ENCODE measurements at places on chromosomes 13 and 19.

DNA sequence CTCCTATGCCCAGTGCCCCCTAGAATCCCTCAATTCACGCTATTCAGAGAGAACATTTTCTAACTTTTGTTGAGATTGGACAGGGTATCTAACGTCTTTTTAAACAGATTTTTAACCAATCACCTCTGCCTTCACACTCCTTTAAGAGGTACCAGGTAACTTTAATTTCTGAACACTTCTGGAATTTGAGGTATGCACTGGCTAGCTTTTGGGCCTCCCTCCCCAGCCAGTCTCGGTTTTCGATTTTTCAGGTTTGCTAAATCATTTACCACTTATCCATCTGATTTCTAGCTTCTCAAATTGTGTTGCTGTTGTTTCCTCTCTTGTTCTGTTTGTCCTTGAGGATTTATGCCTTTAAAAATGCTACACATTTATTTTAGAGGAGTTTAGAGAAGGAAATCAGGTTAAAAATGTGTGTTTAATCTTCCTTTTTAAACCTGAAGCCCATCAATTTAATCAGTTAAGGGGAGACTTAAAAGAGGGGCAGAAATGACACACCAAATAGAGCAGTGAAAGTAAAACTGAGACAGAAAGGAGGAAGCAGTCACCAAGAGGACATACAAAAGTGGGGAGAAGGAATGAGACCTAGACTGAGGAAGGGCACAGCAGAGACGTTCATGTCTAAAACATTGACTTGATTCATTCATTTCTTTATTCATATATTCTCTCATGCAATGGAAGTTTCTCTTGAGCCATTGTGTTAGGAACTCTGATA lies 139.6 kb upstream of the HTR2A start:
- DNase-seq = no peak

DNA sequence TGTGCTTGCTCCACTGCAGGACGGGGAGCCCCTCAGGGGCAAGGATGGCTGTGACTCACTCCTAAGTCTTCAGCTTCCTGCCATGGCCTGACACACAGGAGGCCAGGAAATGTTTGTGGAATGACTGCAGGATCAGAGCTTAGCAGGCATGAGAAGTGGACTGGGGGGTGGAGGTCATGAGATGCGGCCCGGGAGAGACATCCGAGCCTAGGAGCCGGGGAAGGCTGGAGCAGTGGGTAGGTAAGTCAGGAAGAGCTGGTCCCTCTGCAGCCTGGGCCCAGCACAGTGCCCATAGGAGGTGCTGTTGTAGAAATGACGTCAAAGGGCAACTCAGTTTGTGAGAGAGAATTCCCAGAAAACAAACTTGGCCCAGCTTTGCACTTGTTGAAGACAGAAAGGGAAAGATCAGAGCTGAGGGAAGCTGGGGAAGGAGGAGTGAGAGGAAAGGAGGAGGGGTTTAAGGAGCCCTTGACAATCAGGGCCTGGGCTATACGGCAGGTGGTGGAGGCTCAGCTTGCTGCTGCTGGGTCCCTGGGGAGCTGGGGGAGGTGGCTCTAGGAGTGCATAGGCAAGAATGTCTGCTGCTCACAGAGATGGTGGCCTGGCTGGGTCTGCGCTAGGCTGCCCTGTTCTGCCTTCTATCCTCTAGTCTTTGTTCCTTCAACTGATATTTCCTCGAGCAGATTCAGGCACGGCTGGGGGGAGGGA lies 18.5 kb downstream of the POU2F2 start:
- DNase-seq = no peak

DNA sequence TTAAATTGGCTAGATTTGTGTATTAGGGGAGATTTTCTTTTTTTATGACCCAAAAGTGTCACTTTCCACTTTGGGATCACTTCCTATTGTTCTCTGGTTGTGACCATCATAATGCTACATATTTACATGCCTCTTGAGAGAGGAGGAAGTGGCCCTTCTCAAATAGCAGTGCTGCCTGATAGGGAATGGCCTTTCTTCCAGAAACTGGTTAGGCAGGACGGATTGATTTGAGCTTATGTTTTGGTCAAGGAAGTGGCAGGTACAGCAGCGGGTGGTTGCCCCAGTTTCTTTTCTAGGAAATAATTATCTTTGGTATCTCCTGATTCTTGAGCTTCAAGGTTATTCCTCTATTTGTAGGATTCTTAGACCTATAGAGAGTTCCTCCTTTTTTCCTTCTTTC lies 21.9 kb upstream of the WTIP start:
- DNase-seq = no peak

GRCh38 chr19:58311345-58311865 lies 6.2 kb downstream of the ERVK3-1 start:
- DNase-seq = no peak

- no peak for DNase-seq
These were observed 178.4 kb downstream of the FGF9 start for GRCh38 chr13:21849323-21849722.

- no peak for DNase-seq
These were observed 18.8 kb downstream of the NLRP4 start for GRCh38 chr19:55855160-55855559.

DNA sequence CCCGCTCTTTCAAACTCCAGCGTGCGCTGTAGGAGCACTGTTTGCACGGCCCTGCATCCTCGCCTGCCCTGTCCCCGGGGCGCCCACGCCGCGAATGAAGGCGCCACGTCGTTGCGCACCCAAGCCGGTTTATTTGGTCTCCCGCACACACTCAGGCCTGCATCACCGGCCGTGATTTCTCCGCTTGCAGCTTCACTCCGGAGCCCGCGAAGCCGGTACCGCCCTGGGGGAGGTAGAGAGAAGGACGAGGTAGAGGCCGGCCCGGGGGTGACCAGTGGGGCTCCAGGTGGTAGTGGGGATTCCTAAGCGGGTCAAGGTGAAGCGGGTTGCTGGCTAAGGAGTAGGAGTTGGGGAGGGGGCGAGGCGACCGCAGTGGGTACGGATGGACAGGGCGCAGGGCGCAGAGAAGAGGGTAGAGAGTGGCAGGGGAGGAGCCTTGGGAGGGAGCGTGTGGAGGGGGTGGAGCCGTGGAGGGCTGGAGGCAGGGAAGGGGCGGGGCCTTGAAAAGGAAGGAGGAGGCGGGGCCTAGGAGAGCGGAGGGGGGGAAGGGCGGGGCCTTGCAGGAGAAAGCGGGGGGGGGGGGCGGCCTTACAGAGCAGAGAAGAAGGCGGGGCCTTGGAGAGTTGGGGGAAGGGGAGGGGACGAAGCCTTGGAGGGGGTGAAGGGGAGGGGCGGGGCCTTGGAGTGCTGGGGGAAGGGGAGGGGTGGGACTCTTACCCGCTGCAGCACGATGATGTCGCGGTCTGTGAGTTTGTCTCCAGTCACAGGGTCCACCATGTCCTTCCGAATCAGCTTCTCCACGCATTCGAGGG lies 24.6 kb downstream of the NOSIP start:
- DNase-seq = no peak

DNA sequence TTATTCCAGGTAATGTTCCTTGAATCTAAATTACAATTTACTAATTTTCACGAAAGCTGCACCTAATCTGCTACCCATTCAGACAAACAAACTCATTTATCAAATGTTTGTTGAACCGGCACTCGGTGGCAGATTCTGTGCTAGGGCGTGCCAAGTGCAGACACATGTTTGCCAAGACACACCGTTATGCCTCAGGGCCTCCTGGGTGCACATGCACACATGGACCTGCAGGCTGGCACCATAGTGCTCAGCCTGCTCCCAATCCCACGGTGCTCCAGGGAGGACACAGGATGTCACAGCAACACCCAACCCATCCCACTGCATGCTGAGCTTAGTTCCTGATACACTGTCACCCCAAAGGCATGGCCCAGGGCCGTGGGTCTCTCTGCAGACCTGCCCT lies 7.7 kb downstream of the SCGB2B2 start:
- DNase-seq = no peak

DNA sequence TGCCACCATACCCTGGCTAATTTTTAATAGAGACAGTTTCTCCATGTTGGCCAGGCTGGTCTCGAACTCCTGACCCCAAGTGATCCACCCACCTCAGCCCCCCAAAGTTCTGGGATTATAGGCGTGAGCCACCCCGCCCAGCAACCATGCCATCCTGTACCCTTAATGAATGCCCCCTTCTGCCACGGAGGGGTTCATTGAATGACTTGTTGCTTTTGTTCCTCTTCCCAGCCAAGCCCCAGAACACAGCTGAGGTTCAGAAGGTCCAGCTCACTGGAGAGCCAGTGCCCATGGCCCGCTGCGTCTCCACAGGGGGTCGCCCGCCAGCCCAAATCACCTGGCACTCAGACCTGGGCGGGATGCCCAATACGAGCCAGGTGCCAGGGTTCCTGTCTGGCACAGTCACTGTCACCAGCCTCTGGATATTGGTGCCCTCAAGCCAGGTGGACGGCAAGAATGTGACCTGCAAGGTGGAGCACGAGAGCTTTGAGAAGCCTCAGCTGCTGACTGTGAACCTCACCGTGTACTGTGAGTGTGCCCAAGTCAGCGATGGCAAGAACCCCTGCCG lies 6.0 kb downstream of the PVR start:
- no peak for DNase-seq

DNA sequence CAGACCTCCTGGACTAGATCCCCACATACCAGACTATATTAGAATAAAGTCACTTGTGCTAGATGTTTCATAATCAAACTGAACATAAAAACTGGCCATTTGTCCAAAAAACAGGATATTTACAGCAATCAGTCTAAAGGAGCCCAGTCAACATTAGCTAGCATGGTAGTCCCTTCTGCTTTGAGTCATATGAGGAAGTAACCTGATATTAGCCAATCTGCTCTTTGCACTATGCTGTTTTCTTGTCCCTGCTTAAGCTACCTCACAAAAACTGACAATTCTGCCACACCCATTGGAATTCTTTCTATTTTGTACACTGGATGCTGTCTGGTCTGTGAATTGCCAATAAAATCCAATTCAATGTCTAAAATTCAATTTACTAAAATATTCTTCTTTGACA lies 1824.2 kb downstream of the OLFM4 start:
- DNase-seq = no peak

DNA sequence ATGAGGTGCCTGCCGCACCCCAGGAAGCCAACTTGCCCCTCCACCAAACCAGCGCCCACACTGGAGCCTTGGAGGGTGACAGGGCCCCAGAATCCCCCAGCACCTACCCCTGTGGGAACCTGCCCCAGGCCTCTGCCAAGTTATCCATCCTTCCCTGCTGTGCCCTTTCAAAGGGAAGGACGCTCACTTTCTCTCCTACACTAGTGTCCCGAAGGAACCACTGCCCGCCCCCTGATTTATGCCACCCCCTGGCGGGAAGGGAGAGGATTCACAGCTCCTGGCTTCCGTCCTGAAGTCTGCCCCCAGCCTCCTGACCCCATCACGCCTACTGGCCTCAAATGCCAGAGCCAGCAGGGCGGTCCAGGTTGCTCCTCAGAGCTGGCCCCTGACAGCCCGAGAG lies 1.4 kb downstream of the EVI5L start:
- no peak for DNase-seq

GRCh38 chr13:39483326-39483725 lies 119.7 kb downstream of the LHFPL6 start:
- no peak for DNase-seq

DNA sequence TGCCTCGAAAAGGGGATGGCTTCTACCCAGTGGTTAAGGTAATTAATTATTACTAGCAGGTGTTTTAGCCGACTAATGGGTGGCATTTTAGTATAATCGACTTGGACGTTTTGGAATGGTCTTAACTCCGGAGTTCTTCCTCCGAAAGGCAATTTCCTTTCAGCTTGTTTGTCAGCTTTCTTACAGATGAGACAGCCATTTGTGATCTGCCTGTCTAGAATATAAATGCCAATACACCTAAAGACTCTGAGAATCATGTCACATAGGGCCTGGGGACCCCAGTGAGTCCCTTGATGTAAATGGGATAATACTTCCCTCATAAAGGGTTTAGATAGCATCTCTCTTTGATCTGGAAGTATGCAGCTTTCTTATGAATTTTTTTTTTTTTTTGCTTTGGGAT lies 41.9 kb upstream of the PSG9 start:
- no peak for DNase-seq

DNA sequence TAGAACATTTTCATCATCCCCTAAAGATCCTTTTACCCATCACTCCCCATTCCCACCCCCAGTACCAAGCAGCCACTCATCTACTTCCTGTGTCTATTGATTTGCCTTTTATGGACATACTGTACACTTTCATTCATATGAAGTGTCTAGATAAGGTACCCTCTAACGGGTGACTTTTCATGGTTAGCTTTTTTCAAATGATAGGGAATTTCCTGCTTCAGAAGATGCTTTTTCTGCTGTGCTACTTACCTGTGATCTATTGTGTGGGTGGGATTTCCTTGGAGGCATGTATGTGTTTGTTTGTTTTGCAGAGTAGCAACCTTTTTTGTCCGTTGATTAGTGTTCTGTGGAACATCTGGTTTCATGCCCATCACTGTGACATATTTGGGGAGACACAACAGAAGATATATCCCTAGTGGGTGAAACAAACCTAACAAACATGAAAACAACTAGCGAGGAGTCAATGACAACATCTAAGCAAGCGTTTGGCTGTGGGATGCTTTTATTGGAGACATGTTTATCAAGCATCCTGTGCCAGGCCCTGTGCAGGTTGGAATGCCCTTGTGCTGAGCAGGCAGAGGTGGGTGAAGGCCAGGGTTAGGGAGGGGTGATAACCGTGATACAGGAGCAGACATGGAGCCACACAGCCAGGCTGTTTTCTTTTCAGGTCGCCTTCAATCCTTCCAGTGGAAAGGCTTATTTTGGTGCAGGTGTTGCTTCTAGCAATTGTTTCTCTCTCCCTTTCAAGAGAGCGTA lies 17.6 kb downstream of the SPINT2 start:
- no peak for DNase-seq

GRCh38 chr19:42199440-42200115 lies 17.9 kb downstream of the DEDD2 start:
- no peak for DNase-seq

- DNase-seq = no peak
These were observed 857.8 kb downstream of the DIAPH3 start for GRCh38 chr13:59305896-59306295.

DNA sequence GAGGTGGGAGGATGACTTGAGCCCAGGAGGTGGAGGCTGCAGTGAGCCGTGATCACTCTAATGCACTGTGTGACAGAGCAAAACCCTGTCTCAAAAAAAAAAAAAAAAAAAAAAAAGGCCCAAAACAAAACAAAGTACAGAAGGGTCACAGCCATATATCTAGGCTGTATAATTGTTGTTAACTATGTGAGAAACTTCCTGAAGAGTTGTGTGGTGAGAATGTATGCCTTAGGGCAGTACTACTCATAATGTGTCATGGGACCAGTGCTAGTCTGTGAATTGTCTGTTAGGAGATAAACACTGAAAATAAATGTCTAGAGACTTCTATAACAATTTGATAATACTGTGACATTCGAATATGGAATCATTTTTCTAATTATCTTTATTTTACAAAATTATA lies 43.1 kb downstream of the PAN3 start:
- DNase-seq = no peak

DNA sequence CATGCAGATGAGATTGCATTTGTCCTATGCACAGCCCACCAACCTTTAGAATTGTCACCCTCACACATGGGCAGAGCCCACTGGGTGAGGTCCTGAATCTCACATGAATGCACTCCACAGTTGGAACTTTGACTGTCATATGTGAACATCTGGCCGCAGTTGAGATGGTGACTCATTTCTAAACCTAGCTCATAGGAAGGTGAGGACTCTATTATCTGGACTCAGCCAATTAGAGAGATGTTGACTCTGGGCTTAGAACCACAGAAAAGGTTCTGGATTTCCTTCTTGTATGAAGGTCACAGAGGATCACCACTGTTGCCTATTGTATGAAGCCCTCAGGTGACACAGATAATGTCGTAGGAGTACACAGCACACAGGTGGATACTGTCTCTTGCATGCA lies 25.6 kb upstream of the ZNF681 start:
- no peak for DNase-seq

GRCh38 chr13:106916329-106916976 lies 348.5 kb upstream of the ARGLU1 start:
- no peak for DNase-seq

GRCh38 chr13:100179276-100179675 lies 90.4 kb downstream of the PCCA start:
- no peak for DNase-seq

Data from cerebellar nuclear complex (tissue), 1 donor.